T-helper 2 cell (primary cell): ENCODE measurements at places on chromosomes 3 and 15.

GRCh38 chr3:59940718-59941117 lies 890.9 kb upstream of the CFAP20DC start:
- DNase-seq, result no peak

GRCh38 chr15:76349301-76350070 lies 12.9 kb downstream of the ISL2 start:
- no peak for DNase-seq

- DNase-seq, result no peak
Observed at GRCh38 chr3:167162083-167162482, 218.0 kb downstream of the ZBBX start.

DNA sequence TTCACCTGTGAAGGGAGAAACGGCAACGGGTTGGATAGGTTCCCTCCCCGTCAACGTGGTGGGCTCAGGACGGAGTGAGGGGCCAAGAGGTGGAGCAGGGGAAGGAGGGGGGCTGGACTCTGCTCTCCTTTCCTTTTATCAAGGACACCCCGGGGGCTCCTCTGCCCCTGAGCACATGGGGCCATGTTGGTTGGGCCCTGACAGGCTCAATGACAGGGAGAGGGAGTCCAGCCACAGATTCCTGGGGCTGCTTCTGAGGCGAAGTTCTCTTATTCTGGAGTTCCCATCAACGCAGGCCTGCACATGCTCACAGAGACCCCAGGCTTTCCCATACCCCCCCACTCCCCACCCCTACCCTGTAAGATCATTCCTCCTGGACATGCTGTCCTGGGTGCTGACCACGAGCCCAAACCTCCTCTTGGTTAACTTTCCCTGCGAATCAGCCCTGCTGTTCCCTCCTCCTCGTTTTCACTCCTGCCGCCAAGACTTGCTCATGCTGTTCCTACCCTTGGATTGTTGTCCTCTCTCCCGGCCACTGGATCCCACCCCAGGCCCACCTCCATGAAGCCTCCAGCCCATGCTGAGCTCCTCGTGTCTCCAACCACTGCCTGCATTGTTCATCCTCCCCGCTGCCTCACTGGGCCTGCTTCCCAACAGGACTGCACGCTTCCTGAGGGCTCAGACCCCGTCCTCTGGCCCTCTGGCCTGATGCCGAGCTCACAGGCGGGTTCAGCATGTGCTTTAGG lies 61.2 kb downstream of the SENP2 start:
- no peak for DNase-seq

DNA sequence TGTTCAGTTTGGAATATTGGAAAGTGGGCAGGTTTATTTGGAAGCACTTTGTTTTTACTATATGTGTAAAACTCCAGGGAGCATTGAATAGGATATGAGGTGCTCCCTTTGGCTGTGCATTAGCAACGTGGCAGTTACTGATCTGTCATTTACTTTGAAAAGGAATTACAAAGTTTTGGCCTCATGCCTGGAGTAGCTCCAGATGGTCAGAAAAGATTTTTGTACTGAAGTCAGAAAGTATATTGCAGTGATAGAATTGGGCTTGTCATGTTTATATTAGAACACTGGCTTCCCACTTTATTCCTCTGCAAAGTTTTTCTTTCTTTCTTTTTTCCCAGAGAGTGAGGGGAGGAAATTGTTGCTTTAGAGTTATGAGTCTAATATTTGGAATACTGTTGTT lies 26.1 kb downstream of the FNDC3B start:
- DNase-seq, result no peak

DNA sequence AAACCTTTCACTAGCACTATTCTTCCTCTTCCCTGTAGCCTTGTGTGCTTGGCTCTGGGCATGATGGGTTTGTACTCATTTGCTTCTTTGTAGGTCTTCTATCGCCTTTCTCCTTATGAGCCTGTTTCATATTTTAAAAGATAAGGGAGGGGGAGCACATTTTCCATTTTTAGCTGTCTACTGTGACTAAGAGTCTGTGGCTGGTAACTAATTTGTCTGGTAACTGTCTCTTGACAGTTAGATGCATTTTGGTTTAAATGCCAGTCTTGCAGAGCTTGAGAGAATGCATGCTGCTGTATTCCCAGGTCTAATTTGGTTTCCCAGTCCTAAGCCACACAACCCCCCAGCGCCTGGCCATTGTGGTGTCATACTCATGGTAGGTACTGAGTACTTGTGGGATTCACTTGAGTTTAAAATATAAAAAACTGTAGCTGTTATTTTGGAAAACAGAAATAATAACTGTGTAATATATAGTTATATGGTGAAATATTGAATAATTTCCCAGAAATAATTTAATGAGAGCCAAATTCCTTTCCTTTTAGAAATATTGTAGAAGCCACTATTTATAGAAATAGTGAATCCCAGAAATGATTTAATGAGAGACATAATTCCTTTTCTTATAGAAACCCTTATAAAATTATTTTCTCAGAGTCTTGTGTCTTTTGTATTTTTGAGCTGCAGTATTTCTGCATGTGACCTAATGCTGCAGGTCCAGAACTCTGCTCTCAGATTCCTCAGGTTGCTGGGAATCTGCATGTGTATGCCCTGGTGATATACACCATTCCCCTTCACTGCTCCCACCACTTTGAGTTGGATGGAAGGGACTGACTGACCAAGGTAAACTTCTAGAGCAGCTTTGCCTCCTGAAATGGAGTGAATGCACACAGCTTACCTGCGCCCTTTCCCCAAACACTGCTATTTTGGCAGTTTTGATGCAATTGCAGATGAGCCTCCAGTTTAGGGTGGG lies 13.9 kb upstream of the GPR171 start:
- DNase-seq, result no peak

DNA sequence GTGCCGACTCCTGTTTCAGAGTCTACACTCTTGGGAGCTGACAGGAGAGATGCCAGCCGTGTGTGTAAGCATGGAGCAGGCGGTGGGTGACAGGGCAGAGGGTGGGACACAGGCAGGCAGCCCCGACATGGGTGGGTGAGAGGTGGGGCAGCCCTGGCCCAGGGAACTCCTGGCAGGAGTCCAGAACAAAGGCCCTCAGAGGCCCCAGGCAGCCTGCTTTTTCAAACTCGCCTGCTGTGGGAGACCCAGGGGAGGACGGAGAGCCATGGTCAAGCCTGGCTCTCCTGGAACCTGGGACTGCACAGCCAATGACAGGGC lies 29.3 kb upstream of the SLC41A3 start:
- DNase-seq, result no peak

DNA sequence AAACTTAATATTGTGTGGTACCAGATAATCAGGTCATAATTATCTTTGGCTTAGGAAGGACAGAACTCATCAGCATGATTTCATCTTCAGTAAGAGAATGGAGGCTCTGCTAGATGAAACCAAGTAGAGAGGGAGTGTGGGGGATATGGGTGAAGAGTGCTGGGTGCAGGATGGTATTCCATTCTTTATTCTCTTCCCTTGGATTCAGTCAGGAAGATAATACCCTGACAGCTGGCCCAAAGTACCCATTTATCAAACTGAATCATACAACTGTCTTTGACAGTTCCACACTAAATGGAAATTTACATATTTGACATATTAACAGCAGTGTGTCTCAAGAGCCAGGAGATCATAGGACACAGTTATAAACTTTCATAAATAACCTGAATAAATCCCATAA lies 44.7 kb downstream of the GOLIM4 start:
- no peak for DNase-seq

- DNase-seq, result no peak
Observed at GRCh38 chr3:197132916-197133530, 103.4 kb upstream of the MELTF start.

DNA sequence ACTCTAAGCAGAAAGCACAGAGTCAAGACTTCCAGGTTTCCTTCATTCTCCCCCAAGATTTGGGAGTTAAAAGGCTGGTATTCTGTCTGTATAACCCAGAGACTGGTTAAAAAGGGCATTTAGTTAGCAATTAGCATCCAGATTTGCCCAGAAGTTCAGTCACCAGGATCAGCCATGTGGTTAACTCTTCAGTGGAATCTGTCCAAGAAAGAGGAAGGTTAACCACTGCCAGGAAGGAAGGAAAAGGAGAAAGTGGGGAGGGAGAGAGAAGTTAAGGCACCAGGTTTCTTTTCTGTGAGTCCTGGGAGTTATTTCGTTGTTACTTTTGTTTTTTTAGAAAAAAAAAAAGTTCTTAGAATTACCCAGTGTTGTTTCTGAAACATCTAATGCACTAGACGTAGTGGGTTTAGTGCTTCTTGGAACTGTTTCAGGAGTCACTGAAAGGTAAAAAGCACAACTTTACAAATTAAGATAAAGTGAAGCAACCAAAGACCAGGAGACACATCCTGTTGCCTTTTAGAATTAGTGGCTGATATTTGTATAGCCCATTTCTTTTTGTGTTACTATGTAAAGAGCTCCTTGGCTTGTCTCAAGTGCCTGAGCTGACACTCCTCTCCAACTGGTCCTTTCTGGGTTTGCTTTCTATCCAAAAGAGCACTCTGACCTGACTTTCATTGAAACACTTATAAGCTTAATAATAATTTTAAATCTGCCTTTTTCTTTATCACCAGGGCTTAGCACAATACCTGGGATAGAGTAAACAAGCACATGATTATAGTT lies 128.6 kb downstream of the ABI3BP start:
- DNase-seq, result no peak

GRCh38 chr3:50372349-50372748 lies 13.0 kb upstream of the TMEM115 start:
- DNase-seq, result no peak

DNA sequence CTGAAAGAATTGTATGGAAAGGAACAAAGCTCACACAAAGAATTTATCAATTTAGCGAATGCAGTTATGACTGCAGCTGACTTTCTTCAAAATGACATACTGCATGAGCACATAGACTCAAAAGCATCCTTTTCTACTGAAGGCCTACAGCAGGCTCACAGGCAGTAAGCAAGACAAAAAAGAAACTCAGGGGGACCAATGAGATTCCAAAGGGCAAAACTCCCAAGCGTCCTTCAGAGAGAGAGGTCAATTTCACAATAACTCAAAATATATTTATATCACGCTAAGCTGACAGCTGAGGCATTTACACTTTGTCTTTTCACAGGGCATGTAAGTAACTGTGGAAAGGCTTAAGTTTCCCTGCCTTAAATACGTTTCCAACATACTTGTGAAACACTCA lies 427.9 kb upstream of the RASGRP1 start:
- no peak for DNase-seq

- DNase-seq, result no peak
Observed at GRCh38 chr3:44996556-44996969, 20.5 kb downstream of the EXOSC7 start.

GRCh38 chr3:64268926-64269325 lies 43.7 kb upstream of the PRICKLE2 start:
- no peak for DNase-seq

GRCh38 chr3:52245322-52246263 lies at the start of gene PPM1M:
Gene PPM1M, plus strand, starts transcription at chr3:52245759. Its CDS starts 66 bp downstream, at chr3:52245825.
- peak; percentile 88 for DNase-seq
